AG04449 (cell line): ENCODE measurements at places on chromosomes 6 and 20.
A peak's percentile ranks its signal among the peaks of the same experiment; 100 is the strongest.

- no peak for DNase-seq
Measured at GRCh38 chr20:49914310-49915117, 815 bp downstream of the SPATA2 start.

DNA sequence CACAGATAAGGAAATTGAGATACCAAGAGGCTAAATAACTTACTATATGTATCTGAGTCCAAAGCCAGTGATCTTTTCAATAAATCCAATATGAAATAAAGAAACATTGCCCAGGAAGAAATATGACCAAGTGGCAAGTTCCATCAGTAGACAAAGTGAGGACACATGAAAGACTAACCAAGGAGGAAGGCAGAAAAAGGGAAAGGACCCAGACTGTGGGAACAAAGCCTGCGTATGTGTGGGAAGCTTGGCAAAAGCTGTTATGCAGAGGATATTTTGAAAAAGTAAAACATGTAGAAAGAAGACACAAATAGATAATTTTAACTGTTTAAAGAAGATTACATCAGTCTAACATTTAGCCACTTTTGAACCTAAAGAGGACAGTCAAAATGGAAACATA is 264.4 kb upstream of the PRDM1 start:
- DNase-seq, result no peak

GRCh38 chr20:15256676-15257568 is 919.5 kb upstream of the FLRT3 start:
- DNase-seq, result no peak

- no peak for DNase-seq
Measured at GRCh38 chr6:14021449-14021848, 96.1 kb upstream of the CD83 start.

- no peak for DNase-seq
Measured at GRCh38 chr6:208938-209337, 83.3 kb upstream of the DUSP22 start.

GRCh38 chr6:168116438-168116974 is 37.5 kb upstream of the FRMD1 start:
- no peak for DNase-seq

GRCh38 chr6:169841907-169842606 is 90.6 kb downstream of the ERMARD start:
- no peak for DNase-seq

- DNase-seq, result no peak
Measured at GRCh38 chr6:37187321-37188022, 17.5 kb downstream of the PIM1 start.

DNA sequence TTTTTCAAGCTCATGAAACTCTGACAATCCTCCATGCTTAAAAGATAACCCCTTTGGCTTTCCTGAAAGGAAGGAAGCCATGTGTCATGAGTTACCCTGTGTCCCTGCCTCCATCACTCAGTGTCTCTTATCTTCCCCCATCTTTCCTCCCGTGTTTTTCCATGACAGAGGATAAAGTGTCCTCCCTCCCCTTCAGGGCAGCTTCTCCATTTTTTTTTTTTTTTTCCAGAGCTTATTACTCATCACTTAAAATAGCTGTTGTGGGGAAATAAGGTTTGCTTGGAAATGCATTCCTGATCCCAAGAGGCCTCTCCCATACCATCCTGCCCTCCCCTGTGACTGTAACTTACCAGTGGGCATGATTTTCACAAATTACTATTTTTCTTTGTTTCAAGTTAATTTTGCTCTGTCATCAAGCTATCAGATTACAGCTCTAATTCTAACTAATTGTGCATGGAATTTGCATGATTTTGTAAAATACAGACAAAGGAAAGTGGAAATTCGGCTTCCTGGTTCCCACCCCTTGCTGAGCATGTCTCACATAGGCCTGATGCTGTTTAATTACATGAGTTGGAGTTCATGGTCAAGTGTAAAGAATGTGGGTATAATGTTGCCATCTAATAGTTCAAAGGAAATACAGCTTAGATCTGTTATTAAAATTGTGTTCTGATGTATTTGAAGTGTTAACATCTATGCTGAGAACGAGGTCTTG is 614.5 kb upstream of the FLRT3 start:
- peak; percentile 17 for DNase-seq

DNA sequence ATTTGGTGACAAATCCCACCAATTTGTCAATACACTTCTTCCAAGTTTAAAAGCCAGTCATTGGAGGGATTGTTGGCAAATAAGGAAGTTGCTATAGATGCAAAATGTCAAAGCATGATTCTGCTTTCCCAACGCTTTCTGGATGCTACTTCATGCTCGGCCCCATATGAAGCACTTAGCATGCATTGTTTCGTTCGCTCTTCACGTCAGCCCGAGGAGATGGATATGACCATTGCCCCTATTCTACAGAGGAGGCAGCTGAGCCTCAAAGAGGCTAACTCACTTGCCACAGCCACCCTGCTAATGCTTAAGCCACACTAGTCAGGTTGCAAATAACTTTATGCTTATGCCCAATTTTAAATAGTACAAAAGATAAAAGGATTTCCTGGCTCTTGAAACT is 2.8 kb upstream of the NXT1 start:
- no peak for DNase-seq

- DNase-seq, result no peak
Measured at GRCh38 chr20:56945057-56945456, 316.0 kb downstream of the TFAP2C start.

DNA sequence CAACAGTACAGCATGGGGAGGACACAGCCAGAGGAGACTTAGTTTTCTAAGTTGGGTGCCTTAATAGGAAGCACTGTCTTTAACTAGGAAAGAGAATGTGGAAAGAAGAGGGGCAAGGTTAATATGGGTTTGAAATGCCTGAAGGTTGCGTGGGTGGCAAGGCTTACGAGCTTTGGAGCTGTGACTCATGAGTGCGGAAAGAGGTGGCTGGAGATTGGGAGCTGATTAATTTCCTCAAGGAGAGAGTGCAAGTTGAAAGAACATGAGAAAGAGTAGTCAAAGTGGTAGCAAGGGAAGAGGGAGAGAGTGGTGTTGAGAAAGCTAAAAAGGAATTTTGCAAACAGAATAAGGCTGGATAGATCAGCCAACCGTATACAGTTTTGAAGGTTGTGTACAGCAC is 315.1 kb upstream of the PRND start:
- DNase-seq, result peak; percentile 45

DNA sequence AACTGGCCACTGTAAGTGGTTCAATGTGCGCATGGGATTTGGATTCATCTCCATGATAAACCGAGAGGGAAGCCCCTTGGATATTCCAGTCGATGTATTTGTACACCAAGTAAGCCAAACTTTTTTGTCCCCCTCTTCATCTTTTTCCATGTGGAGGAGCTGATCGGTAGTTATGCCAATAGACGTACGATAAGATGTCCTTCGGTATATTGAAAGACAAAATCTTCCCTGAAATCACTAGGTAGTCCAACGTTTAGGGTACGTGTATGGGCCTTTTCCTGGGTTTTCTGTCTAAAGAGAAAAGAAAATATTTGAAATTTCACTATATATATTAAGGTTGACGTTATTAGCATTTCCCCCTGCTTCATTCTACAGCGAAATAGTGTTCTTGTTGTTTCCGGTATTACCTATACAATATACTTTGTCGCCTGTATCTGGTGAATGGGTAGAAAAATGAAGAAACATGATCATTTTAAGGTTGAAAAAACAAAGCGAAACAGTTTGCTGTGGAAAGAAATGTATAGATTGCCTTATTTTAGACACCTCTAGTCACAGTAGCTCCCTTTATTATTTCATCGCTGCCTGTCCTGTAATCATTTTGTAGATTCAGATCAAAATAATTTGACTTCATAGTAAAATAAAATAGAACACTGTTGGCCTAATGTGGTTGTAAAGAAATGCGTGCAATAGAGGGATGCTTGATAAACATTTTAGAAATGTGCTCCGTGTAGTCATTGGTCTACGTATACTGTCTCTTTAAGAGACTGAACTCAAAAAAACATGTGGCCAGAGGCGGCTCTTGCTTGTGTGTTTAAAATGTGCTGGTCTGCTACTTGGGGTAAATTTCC is 1.5 kb downstream of the LIN28B start:
- no peak for DNase-seq

- DNase-seq, result no peak
Measured at GRCh38 chr20:17752459-17752858, 52.7 kb downstream of the BANF2 start.

- DNase-seq, result no peak
Measured at GRCh38 chr6:108260126-108260808, 573 bp downstream of the SNX3 start.

GRCh38 chr20:3704087-3704486 is 8.3 kb downstream of the SIGLEC1 start:
- DNase-seq, result no peak
